ENCODE measurements at places on chromosomes 1 and 21.

DNA sequence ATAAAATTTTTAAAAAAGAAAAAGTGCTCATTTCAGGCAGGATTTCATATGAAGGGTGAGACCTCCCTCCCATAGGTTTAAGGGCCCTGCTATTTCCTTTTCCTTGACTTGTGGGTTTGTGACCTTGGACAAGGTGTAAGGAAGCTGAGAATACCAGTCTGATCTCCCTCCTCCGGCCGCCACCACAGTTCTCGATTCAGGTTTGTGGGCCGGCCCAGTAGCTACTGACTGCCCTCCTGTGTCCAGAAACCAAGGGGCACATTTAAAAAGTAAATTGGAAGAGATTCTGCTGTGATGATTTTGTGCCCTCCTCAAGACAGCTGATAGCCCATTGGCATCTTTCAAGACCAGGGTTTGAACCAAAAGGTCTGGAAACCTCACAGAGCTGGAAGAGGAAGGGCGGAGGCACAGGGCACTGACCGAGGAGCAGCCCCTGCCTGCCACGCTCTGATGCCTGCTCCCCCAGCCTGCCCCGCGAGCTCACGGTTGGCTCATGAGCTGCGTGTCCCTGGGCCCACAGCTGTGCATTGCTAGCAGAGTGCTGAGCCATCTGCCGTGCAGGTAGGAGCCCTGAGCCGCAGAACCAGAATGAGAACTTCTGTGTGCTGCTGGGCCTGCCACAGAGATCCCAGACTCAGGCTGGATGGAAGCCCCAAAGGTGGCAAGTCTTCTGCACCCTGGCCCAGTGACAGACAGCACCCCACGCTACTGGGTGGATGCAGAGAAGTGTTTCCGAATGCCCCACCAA lies 348.7 kb downstream of the NPHP4 start:
- DNase-seq, result no peak

GRCh38 chr1:16142383-16142995 lies 13.4 kb downstream of the EPHA2 start:
- no peak for DNase-seq

- no peak for DNase-seq
These were observed 46.4 kb downstream of the AJAP1 start for GRCh38 chr1:4700801-4701200.

GRCh38 chr1:42037161-42037560 lies 116.0 kb upstream of the GUCA2B start:
- no peak for DNase-seq

- DNase-seq, result no peak
These were observed 91.7 kb downstream of the DTL start for GRCh38 chr1:212127221-212127620.

DNA sequence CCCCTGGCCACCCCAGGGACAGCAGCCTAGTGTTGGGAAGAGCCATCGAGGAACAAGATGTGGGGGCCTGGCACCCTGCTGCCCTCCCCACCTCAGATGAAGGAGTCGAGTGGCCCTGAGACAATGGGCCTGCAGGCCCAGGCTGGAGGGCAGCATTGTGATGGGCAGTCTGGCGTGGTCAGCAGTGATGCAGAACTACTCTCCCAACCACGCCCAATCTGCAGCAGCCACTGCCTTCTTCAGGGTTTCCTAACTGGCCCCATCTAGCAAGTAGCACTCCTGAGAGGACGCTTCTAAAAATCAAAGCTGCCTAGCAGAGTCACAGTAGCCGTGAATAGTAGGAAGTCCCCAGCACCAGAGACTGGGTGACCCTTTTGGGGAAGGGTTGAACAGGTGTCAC lies 18.5 kb downstream of the CDCP2 start:
- DNase-seq, result no peak

- no peak for DNase-seq
These were observed 48.7 kb downstream of the SYT6 start for GRCh38 chr1:114104949-114105348.

- no peak for DNase-seq
These were observed 19.8 kb downstream of the CNN3 start for GRCh38 chr1:94907136-94907535.

GRCh38 chr1:160078512-160079195 lies 2.7 kb upstream of the KCNJ9 start:
- peak; percentile 26 for DNase-seq

GRCh38 chr21:35705237-35705887 lies 355.0 kb downstream of the SETD4 start:
- DNase-seq, result no peak

DNA sequence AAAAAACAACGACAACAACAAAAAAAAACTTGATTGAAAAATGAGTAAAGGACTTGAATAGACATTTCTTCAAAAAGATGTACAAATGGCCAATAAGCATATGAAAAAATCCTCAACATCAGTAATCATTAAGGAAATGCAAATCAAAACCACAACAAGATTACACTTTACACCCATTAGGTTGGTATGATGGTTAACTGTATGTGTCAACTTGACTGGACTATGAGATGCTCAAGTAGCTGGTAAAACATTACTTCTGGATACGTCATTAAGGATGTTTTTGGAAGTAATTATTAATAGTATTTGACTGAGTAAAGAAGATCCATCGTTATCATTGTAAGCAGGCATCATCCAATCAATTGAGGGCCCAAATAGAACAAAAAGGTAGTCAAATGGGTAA lies 34.9 kb upstream of the LYPLAL1 start:
- no peak for DNase-seq

GRCh38 chr1:119449971-119450370 lies 35.0 kb downstream of the HSD3B2 start:
- no peak for DNase-seq

- DNase-seq, result no peak
These were observed 843.2 kb downstream of the AMY1C start for GRCh38 chr1:104592926-104593325.

GRCh38 chr1:244353551-244354091 lies 98.1 kb downstream of the ADSS2 start:
- peak; percentile 98 for DNase-seq

DNA sequence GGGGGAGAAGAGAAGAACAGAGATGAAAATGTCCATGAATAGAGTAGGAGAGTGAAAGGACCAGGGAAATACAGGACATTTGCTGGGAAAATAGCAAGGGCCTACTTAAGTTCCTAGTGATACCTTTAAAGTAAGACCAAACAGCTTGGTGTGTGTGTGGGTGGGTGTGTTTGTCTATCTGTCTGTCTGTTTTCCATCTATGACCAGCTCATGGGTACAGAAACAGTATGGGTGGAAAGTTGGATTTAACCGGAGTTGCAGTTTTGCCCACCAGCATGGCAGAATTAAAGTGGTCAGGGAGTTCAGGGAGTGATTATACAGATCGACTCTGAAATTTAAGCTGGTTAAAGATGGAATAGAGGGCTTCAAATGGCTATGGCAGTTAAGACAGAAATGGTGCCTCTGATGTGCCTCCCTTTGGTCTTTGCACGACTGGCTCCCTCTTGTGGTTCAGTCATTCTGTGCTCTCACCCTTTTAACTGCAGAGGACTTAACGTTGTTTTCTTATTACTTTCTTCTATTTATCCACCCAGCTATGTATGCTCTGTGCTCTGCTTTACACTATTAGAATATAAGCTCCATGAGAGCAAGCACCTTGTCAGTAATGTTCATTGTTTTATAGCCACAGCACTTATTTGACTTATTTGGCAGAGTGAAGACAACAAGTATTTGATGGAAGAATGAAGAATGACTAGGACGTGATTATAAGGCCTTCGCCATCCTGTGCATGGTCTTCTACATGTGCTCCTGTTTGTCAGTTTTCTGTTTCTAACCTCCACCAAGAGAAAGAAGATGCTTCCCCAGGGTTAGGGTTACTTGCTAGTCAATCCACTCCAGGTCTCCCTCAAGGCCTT lies 72.7 kb upstream of the AK4 start:
- DNase-seq, result peak; percentile 75

GRCh38 chr21:43956670-43957035 lies 55.5 kb upstream of the TRAPPC10 start:
- no peak for DNase-seq

DNA sequence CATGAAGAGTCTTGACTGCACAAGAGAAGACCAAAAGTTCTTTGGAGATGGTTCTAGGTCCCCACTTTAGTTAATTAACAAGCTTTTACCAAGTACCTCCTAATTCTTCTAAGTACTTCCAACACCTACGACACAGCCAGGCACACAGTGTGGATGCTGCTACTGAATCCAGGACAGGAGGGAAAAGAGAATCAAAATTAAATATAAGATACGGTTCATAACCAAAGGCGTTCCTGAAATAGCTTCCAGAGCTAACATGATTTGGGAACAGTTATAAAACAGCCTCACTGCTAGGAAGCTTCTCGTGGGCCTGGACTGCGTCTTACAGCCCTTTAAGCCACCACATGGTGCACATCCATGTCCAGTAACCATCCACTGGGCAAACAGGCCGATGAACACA lies 75.0 kb downstream of the CD34 start:
- no peak for DNase-seq

DNA sequence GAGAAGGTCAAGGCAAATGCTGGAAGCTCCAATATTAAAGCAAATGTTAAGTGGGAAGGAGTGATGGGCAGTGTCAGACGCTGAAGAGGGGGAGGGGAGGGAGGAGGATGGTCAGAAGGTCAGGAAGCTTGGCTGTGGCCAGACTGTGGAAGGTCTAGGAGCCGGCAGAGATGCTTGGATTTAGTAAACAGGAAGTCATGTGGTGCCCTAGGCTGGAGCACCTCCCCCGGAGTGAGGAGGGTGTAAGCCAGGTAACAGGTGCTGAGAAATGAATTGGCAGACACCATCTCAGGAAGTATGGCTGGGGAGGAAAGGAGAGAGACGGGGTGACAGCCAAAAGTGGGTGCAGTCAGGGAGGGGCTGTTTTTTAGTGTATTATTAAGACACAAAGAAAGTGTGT lies 17.7 kb downstream of the CSMD2 start:
- DNase-seq, result no peak

DNA sequence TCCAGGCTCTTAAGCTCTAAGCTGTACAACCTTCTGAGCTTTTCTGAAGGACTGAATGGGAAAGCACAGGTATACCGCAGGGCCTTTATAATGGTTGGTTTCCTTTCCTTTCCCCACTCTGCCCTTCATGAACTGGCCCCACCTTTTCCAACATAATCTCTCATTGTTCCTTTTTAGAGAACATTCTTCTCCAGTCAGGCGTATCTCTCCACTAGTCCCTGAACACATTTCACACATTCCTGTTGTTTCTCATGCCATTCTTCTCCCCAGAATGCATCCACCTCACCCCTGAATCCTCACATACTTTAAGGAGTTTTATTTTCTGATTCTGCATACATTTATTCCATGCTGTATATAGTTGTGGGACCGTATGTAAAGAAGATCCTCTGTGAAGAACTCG lies 41.3 kb downstream of the PGM1 start:
- no peak for DNase-seq

DNA sequence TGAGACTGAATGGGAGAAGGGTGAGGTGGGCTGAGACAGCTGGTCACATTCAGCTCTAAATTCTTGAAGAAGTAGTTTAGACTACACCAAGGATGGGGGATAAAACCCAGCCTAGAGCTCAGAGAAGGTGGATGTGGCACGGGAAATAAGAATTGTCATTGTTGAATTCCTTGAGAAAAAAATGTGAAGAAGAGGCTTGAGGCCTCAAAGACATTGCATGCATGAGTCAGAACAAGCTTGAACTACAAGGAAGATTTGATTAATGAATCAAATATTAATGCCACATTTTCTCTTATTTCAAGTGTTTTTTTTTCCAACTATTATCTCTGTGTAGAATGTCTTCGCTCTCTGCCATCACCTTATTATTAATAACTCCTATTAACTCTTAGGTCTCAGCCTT lies 58.9 kb downstream of the MAP3K7CL start:
- DNase-seq, result no peak

GRCh38 chr1:109298666-109299557 lies 7.9 kb downstream of the MYBPHL start:
- no peak for DNase-seq

DNA sequence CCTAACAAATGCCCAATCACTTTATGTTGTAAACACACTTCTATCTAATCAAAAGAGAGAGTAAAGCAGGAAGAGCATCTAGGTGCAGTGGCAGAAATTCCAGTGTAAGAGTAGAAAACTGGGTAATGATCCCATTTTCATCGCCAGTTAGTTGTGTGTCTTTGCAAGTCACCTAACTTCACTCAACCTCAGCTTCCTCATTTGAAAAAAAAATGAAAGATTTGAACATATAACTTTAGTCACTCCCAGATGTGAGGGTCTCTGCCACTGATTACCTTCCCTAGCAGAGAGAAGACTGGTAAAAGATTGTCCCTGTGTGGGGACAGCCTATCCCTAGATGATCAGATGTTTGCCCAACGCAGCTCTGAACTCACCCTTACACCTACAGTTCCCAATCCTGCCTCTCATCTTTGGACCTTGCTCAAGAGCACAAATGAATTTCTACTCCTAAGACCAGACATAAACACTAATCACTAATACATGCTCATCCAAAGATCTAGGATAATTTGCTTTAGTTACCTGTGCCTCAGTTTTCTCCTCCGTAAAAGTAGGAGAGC lies 25.2 kb upstream of the DUSP23 start:
- DNase-seq, result no peak

DNA sequence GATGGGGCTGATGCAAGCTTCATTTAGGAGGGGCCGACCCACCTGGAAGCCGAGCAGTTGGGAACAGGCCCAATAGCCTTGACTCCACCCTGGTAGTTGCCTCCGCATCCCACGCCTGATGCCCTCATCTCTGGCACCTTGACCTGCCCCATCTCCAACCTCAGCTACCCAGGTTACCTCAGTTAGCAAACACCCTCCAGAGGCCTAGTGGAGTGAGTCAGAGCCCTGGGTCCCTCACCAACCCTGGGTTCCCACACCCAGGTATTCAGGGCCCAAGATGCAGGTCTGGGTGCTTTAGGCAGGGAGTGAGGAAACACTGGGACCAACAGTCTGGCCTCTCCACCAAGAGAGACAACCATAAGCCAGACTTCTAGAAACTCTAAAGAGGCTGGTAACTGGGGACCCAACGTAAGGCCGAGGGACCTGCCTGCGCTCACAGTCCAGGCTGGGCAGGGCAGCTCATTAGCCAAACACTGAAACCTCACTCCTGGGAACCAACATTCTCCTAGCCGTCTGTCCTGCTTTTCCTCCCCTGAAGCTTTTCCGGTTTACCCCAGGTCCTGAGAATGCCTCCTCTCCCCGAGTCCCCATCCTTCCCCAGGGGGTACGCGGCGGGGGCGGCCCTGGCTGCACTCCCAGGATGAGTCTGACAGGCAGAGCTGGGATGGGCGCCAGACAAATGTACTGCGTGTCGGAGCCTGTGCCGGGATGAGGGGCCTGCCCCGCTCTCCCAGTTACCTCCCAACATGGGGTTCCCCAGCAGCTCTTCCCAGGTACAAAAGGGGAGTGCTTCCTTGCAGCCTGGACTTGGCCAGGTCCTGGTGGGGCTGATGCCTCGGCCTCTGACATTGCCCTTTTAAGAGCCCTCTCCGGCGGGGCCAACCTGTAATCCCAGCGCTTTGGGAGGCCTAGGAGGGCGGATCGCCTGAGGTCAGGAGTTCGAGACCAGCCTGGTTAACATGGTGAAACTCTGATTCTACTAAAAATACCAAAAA lies 8.9 kb upstream of the CELSR2 start:
- no peak for DNase-seq
